Non-pigmented ciliary epithelial cell (primary cell): ENCODE measurements at places on chromosomes 6 and 20.

DNA sequence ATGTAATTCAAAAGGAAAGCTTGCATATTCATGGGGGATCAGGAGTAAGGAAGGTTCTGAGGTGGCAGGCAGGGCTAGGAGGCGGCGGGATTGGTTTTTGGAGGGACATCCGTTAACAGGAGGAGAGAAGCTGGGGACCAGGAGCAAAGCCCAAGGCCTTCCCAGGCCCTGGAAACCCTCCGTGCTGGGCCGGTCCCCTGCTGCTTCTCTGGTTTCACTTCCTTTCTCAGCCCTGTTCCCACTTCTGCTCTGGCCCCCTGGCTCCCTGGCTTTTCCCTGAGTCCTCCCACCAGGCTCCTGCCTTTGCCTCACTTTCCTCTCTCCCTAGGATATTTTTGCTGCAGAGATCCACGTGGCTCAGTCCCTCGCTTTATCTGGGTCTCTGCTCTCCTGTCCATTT is 26.4 kb upstream of the SALL4 start:
- DNase-seq: no peak

GRCh38 chr20:52305858-52306257 is 114.3 kb upstream of the ZFP64 start:
- DNase-seq: no peak

DNA sequence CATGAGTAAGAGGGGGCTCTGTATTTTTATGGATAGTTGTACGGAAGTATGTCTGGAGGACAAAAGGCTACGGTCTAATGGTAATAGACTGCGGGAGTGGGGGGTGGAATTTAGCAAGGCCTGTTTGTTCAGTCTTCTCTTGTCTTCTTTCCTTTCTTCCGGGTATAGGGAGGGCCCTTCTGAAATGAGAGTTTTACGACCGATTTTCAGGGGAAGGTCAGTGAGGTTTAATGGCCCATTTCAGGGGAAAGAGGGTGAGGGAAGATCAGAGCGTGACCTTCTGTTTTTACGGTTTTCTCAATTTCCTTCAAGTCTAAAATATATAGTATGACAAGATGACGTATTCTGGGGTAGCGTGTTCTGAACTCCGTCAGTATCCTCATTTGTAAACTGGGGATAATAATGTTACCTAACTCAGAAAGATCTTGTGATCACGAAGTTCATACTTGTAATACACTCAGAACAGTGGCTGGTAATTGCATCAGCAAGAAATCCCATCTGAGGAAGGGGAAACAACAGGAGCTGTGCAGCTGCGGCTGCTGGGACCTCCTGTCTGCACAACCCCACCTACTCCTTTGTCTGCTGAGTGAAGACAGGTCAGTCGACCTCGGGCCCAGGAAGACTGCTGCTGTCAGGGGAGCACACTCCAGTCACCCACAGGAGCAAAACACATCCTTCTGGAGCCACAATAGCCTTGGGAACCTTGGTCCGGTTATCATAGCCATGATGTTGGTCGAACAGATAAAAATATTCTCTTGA is 90.4 kb downstream of the MAP3K7 start:
- DNase-seq: no peak

GRCh38 chr6:33297956-33298772 is 578 bp downstream of the RGL2 start:
- no peak for DNase-seq

GRCh38 chr6:133644548-133644891 is 244.4 kb upstream of the TCF21 start:
- no peak for DNase-seq

DNA sequence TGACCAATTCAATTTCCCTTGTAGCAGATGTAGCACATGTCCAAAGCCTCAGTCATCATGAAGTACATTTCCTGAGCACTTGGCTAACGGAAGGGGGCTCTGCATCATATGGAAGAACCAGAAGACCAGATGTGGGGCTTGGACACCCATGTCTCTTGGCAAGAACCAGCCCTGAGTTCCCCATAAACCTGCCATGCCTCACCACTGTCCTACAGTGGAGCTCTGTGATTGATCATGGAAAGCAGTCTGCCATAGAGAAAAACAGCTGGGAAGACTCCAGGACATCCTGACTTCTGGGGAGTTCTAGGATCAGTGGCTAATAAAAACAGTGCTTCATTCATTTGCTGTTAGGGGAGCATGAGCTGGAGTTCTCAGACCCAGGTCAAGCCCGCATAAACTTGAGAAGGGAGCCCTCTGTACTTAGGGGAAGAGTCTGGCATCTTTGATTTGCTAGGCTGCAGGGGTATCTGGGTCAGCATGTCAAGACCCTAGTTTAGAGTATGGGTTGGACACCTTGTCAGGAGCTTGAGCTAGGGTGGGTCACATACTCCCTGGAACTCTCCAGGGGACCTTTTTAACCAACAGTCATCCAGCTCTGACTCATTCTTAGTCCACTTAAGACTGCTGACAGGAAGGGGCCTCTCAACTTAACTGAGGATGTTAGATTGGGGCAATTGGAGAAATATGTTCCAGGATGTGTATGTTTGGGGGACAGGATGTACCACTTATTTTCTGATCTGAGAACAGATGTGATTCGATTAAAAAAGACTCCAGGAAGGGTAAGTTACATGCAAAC is 26.3 kb upstream of the TRAM2 start:
- no peak for DNase-seq

DNA sequence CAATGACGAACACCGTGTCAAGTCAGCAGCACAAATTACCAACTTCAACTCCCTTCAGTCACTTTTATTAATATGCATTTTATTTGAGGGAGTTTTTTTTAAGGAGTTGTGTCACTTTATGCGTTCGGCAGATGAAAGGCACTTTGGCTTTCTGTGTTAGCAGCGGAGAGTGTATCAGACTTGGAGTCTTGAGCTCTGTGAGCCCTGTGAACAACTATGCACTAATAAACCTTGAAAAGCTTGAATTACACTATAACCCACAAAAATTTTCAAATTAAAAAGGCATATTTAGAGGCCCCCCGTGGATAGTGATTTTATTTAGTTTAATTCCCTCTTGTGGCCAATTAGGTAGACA is 335.3 kb upstream of the NT5E start:
- DNase-seq: no peak

DNA sequence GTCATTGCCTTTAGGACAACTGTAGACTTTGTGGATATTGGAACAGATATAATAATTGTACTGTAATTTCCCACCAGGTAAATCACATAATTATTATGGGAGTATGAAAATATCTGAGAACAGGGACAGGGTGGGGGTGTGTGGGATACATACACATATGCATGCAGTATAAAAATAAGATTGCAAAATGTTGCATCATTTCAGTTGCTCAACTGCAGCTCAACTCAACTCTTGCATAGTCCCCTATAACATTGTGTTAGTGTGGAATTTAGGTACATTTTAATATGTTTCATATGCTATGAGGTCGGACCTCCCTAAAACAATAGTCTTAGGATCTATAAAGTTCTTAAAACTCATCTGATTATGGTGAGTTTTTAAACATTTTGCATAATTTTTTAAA is 275.0 kb upstream of the FLRT3 start:
- DNase-seq: no peak

DNA sequence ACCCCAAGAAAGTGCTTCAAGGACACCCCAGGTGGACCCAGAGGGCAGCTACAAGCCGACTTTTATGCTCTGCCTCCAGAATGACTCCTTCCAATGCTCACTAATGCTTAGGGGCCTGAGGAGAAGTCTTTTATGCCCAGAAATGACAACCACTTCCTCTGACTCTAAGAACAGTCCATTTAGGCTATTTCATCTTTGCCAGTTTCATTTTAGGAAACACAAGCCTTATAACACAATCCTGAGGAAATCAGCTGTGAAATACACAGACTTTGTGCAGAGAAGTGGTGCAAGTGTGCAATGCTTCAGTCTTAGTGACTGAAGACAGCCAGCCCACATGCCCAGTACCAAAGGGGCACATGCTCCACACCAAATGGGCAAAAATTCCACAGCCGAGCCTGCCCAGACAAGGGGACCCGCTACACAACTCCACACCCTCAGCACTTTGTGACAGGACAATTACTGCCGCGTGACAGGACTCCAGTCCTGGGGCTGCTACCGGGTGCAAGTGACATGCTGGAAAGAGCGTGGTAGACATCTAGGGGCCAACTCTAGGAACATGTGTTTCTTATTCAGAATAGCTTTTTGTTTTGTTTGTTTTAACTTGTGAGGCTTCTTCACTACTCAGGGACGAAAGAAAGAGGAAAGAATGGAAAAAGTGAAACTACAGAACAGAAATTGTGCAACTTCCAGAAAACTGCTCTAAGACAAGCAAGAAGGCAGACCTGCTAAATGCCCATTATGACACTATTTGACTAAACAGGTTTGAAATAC is 28.2 kb upstream of the PLAGL1 start:
- DNase-seq: no peak

- DNase-seq: no peak
Observed at GRCh38 chr6:145453376-145453775, 281.9 kb downstream of the EPM2A start.

DNA sequence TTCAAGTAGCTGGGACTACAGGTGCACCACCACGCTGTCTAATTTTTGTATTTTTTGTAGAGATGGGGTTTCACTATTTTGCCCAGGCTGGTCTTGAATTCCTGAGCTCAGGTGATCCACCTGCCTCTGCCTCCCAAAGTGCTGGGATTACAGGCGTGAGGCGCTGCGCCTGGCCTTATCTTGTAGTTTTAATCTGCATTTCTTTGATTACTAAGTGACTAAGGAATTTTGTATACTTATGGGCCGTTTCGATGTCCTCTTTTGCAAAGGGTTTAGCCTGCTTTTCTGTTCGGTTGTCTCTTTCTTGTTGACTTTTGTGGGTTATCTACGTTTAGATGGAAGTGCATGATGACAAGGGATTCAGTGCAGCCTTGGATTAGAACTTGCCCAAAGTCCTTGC is 500.6 kb downstream of the QKI start:
- no peak for DNase-seq

DNA sequence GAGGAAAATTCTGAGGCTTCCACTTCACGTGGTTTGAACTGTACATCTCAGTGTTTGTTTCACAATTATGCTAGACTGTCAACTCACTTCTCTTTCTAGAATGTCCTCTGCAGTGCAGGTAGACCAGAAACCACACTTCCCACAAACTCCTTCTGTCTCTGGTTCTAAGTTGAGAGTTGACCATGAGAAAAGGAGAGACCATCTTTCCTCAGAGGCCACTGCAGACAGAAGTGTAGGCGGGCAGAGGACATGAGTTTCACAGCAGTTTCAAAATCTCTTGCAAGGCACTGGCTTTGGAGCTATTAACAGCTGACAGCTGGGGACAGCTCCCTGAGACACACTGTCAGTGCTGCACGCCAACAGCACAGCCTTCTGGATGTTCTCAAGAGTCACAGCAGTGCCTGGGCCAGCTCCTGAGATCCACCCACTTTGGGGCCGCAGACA is 55.4 kb upstream of the MOXD1 start:
- DNase-seq: no peak

GRCh38 chr6:104126315-104127005 is 733.3 kb downstream of the HACE1 start:
- no peak for DNase-seq

GRCh38 chr6:89657445-89658158 is 19.1 kb upstream of the LYRM2 start:
- no peak for DNase-seq

DNA sequence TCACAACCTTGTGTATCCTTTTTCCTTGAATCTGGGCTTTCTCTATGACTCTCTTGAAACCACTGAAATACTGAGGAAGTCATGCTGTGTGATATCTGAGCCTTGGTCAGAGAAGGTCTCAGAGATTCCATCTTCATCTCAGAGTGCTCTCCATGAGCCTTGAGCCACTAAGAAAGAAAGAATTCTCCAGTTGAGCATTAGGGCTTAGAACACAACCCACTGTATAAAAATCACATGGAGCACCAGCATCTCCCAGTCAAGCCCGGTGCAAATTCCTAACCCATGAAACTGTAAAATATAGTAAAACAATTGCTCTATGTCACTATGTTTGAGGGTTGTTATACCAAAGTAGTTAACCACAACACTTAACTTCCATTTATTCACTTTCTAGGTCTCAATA is 181.4 kb downstream of the MOXD1 start:
- DNase-seq: no peak

- no peak for DNase-seq
Observed at GRCh38 chr6:87259791-87260190, 62.6 kb upstream of the SMIM8 start.

GRCh38 chr6:15417811-15418210 is 171.9 kb downstream of the JARID2 start:
- DNase-seq: peak; percentile 72

DNA sequence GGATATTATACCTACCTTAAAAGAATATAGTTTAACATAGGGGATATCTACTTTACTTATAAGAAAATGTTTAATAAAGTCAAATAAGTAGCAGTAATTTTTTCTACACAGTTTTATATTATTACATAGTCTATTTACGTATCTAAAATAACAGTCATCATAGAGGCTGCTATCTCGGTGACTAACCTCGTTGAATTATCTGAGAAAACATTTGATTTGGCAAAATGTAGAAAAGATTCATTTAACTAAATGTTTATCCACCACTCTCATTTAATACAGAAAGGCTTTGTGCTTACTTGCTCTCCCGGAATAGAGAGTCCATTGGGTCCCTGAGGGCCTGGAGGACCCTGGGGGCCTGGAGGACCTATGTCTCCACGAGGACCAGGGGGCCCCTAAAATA is 103.6 kb downstream of the COL12A1 start:
- no peak for DNase-seq

GRCh38 chr6:159677506-159678165 is 15.4 kb downstream of the SOD2 start:
- DNase-seq: no peak

DNA sequence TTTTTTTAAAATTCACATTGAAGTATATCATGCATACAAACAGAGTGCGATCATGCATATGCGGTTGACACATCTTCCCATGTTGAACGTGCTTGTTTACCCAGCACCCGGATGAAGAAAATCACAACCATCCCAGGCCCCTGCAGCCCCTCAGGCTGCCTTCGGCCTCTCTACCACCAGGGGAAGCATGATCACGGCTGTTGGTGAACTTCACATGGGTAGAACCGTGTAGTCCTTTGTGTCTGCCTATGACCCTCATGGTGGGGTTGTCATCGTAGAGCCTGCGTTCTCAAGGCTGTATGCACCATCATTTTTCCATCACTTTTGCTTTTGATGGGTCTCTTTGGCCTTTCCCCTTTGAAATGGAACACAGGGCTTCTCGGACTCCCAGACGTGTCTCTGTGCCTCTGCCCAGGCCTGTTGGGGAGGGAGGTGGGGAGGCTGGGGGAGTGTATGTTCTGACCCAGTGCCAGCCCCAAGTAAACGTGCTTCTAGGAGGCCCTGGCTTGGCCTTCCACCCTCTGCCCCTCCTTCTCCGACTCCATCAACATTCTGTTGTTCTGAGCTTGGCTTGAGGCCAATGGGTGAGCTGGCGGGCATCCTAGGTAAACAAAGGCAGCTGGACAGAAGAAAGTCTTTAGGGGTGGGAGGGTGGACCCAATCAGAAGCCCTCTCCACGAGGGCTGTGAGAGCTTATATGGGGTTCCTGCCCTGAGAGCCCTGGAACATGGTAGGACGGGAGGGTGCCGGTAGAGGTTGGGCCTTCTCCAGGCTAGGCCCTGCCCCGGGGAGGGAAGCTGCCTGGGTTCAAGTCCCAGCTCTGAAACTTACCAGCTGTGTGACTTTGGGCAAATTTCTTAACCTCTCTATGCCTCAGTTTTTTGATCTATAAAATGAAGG is 39.7 kb downstream of the TGM2 start:
- no peak for DNase-seq
